ENCODE measurements at places on chromosomes 1 and 21. TPM values are rescaled to one million over a fixed set of nuclear protein-coding genes. Genes with fewer than 3 reads are reported as not detected.

Gene PLA2G2F
- not detected for total RNA-seq

Gene CASZ1
- 15.7 TPM for total RNA-seq

Gene ITLN1
- total RNA-seq: 0.19 TPM

Gene CRYZL1
- 17.8 TPM for total RNA-seq

Gene NPPA
- not detected for total RNA-seq

Data from pancreas (tissue), 10 donors.